NCI-H774 (cell line): ENCODE measurements at places on chromosomes 11 and 22.

- no peak for DNase-seq
These were observed 176.2 kb upstream of the NECTIN1 start for GRCh38 chr11:119905162-119905561.

DNA sequence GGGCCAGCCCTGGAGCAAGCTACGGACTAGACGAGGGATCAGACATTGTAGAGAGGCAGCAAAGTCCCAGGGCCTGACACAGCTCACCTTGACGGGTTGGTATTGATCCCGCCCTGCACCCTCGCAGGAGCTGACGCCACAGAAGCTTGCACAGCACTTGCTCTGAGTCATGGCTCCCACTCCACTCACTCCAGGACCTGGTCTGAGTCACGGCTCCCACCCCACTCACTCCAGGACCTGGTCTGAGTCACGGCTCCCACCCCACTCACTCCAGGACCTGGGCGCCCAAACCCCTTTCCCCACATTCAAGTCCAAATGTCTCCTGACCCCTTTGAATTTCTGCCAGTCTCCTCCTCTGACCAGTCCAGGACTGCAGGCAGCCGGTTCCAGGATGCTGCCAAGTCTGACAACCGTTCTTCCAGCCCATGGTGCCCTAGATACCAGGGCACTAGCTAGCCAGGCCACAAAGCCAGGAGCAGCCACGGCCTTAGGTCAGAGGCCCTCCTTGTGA is 6.0 kb upstream of the PNPLA5 start:
- DNase-seq, result no peak

- DNase-seq, result no peak
These were observed 13.8 kb downstream of the PARVG start for GRCh38 chr22:44194569-44194968.

DNA sequence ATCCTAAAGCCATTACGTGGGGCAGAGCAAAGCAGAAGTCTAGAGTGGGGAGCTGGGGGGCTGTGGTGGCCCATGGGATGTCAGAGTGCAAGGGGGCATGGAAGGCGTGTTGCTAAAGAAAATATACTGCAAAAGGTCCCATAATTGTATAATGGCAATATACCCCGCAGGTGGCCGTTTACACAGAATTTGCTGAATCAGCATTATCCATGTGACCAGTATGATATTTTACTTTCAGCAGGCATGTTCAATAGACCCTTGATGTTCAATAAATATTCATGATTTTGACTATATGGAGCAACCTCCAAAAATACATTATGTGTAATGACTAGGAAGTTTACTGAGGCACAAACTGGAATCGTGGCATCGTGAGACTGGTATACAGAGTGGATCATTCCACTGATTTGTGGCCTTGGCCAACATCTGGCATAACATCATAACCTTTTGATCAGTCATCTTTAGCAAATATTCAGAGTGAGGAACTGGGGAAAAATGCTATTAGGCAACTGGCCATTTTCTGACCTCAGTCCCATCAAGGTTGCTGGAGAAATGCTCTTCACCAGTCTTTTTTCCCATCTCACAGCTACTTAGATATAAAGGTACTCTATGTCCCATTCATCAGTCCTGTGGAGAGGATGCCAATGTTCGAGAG is 29.3 kb upstream of the PPP2R1B start:
- DNase-seq, result no peak

- peak; percentile 59 for DNase-seq
These were observed 576 bp downstream of the TMEM258 start for GRCh38 chr11:61791737-61792309.

GRCh38 chr22:50200461-50201190 is at the start of gene SELENOO:
Gene SELENOO (plus strand): TSS chr22:50201011. CDS start chr22:50201037, 26 bp downstream.
- DNase-seq, result peak; percentile 46
